ENCODE measurements at places on chromosomes 1 and 21. TPM values are rescaled to one million over a fixed set of nuclear protein-coding genes. Genes with fewer than 3 reads are reported as not detected.
A peak's percentile ranks its signal among the peaks of the same experiment; 100 is the strongest.

The SNX7 gene
- polyA plus RNA-seq = 36.4 TPM

DNA sequence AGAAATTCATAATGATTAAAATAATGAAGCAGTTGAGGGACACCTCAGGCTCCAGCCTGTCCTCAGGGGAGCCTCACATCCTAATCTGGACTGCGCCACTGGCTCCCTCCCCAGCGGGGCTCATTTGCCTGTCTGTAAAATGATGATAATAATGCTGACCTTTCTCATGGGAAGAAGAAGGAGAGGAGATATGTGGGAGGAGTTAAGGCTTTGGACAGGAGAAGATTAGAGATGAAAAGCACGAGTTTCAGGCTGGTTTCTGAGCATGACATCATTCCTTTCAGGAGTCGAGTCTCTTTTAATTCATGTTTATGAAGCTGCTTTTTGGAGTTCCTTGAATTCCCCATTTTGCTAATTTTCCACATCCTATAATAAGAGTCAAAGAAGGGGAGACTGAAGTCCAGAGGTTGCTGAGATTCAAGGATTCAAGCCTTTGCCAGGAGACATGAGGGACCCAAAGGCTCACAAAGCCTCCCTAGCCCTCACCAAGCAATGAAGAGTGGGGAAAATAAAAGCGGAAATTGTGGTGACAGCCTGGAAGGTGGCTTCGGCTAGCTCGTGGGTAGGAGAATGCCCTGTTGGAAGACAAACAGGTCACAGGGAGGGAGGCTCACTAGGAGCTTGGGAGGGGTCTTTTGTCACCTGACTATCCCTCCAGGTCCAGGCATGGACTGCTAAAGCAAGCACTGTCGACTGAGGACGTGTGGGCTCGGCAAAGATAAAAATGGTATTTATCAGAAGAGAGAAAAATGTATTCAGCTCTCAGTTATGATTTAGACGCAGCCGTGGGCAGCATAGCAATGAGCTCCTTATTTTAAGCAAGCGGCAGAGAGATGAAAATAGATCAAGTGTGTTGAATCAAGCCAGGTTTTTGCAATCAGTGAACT lies 27.5 kb upstream of the STMN1 start:
- DNase-seq = no peak

DNA sequence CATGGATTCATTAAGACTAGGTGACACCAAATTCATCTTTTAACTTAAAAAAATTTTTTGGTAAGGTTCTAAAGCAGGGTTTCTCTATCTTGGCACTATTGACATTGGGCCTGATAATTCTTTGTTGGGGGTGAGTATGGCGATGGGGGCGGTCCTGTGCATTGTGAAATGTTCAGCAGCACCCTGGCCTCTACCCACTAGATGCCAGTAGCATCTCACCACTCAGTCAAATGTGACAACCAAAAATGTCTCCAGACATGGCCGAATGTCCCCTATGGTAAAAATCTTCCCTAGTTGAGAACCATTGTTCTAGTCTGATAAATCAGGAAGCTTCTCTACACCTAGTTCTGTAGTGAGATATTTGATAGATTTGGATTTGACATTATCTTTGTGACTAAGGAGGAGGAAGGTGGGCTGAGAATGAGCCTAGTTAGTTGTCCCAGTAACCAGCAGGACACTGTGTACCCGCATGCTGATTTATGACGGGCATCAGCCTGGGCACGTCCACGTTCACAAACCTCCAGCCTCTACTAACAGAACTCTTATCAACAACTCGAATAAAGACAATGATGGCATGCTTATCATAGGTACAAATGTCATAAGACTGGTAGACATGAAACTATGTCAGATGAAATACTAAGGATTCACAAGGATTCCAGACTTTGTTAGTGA lies 104.6 kb downstream of the KCND3 start:
- no peak for DNase-seq

DNA sequence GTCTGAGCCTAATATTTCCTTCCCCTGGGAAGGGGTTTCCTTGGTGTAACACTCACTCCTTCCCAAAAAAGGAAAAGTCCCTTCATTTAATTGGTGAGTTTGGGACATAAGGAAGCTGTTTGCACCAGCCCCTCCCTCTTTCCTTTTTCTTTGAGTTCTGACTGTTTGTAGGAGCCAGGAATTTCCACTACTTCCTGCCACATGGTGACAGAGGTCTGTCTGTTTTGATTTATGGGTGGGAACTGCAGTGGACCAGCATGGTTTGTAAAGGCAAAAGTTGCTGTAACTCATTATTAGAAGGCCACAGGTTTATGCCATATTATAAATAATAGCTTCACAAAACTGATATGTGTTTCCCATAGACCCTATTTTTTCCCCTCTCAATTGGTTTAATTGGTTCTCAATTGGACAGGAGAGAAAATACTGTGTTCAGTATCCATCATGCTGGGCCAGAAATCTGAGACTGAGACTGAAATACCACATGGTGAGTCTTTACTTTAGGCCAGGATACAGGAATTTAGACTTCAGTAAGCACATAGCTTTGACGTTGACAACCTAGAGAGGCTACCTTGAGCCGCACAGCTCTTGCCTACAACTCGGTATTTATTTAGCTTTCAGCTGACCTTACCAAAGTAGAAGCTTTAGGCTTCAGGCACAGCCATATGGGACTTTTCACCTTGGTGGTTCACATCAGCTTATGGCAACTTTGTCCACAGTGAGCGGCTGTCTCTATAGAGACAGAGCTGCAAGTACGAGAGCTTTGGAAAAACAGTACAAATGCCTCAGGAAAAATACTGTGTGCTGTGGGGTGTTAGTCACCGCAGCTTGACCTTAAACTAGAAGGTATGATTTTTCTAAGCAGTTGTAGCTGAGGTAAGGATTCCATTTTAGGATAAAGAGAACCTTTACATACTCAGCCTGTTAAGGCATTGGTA lies 40.0 kb upstream of the RGS7 start:
- no peak for DNase-seq

DNA sequence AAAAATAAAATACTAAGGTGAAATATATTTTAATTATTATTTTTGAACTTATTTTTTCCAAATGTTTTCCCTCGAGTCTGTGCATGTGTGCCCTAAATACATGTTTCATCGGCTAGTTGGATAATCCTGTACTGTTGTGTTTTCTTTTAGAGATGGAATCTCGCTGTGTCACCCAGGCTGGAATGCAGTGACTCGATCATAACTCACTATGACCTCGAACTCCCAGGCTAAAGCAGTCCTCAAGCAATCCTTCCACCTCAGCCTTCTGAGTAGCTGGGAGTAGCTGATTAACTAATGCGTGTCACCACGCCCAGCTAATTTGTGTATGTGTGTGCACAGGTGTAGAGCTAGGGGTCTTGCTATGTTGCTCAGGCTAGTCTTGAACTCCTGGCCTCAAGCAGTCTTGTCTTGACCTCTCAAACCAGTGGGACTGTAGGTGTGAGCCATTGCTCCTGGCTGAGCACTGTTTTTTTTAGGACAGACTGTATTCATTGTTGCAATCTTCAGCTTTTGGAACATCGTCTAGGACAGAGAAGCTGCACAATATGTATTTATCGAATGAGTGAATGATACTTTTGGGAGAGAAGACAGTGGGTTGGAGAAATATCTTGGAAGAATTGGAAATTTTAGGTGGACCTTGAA lies 4.8 kb upstream of the TMCO1 start:
- DNase-seq = peak; percentile 47

The CD5L gene
- not detected for polyA plus RNA-seq
